Heart left ventricle (tissue), 16 donors: ENCODE measurements at places on chromosomes 12 and 14. TPM values are rescaled to one million over a fixed set of nuclear protein-coding genes. Genes with fewer than 3 reads are reported as not detected.

GRCh38 chr12:65853489-65854157 is 29.3 kb downstream of the HMGA2 start:
- DNase-seq = no peak

The VTI1B gene
- polyA plus RNA-seq = 99.2 TPM

The DTD2 gene
- 9.7 TPM for polyA plus RNA-seq

The IFNG gene
- not detected for polyA plus RNA-seq

DNA sequence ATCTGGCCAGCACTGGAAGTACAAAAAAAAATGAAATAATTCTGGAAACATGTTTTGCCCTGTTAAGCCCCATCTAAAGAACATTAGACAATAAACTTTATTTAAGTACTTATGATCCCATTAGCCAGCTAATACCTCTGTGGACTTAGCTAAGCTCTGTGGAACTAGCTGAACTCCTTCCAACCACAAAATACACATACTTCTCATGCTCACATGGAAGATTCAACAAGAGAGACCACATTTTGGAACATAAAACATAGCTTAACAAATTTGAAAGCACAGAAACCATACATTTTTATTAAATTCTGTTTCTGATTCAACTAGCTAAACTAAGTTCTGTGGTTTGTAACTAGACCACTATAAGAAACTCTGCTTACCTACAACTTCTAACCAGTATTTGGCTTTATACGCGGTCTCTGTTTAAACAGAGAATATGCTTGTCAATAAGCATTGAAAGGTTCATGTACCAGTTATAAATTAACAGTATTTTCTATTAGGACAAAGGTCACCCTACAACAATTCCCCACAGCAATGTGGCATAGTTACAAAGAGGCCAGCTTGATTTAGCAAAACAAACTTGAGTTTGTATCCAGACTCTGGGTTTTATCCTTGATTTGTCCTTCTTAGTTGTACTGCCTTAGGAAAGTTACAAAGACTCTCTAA is 300.1 kb downstream of the C12orf50 start:
- DNase-seq = no peak

The RNASE7 gene
- not detected for polyA plus RNA-seq

GRCh38 chr12:19411234-19412204 is 27.8 kb upstream of the AEBP2 start:
- no peak for DNase-seq

GRCh38 chr12:131911851-131912477 is 17.1 kb upstream of the PUS1 start:
- no peak for DNase-seq

- peak; percentile 49 for DNase-seq
Observed at GRCh38 chr12:93302331-93303229, 75.1 kb upstream of the NUDT4 start.

The ADAM20 gene
- polyA plus RNA-seq = 0.19 TPM

GRCh38 chr12:115273456-115273855 is 589.5 kb upstream of the TBX3 start:
- no peak for DNase-seq

DNA sequence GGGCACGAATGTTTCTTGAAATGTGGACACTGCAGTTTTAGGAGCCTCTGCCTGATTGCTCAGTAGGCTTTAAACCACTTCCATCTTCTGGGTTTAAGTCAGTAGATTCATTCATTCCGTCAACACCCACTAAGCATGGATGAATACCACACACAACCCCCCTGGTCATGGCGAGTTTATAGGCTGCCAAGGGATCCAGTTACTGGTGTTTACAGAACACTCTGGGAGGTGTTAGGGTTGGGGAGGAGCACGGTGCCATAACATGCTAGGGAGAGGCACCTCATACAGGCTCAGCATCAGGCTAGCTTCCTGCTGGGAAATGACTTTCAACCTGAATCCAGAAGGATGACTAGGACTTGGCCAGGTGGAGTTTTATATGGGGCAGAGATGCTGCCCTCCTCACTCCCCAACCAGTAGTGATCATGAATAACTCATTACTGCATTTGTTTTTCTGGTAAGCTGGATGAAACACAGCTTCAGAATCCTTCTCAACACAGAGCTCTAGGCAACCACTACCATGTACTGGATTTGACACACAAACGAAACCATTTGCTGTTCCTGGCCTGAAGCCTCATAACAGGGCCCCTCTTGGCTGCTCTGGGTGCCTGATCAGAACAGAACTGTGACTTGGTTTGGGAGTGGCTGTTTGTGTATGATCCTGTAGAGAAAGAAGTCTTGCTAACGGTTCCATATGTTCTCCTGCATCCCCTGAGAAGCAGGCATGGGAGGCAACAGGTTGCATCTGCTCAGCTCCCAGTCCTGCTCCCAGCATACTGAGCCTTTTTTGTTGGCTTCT is 47.9 kb downstream of the FBXW8 start:
- no peak for DNase-seq

DNA sequence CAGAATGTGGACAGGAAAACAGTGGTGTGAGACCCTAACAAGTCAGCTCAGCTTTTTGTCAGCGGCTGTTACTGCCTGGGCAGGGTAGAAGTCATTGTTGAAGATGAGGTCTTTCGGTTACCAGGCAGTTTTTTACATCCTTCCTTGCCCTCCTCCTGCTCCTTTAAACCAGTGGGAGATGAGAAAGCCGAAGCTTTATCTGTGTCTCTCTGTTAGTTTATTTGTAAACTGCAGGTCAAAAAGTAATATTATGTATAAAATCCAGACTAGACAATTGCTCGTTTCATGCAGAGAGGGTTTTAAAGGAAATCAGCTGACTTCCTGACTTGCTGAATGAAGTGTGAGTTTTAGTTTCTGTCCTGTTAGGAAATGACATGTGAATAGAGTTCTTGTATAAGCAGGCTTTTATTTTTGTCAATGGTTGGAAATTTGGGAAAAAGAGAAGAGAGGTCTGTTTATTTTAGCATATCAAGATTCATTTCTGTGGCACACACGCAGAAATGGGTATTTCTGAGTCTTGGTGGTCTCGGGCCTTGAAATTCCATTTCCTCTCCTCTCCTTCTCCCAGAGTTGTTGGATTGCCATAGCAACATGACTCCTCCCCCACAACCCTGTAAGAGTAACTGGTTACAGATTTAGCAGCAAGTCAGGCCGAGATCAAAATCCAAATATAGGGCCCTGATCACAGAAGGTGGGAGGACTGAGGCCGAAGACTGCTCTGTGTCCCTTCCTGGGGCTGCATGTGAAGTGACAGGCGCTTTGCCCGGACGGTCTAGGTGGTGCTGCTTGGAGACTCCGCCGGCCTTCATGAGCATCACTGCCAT is 60.8 kb downstream of the SAMD4A start:
- no peak for DNase-seq

The PTHLH gene
- polyA plus RNA-seq = 0.53 TPM

DNA sequence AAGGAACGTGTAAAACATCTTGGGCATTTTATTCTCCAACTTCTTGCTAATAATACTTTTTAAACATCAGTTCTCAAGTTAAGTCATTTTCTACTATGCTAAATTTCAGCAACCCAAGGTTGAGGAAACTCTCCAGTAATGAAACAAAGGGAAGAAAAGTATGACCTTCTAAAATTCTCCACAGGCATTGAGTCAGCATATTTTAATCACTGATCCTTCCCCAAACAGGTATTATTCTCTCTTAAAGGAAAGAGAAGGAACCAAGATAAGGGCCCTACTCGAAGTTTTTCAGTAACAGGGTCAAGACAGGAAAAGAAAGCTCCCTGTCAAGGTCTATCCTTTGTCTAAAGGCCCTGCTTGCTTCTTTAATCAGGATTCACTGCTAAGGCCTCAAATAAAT is 3.0 kb downstream of the KICS2 start:
- DNase-seq = no peak

GRCh38 chr12:581321-581720 is 81.9 kb downstream of the NINJ2 start:
- DNase-seq = no peak

The KRT5 gene
- polyA plus RNA-seq = not detected

The ZC3H10 gene
- polyA plus RNA-seq = 3.9 TPM

- DNase-seq = peak; percentile 84
Observed at GRCh38 chr14:66045572-66046021, 440.6 kb upstream of the CCDC196 start.

The BICDL1 gene
- polyA plus RNA-seq = 0.12 TPM

The CIROP gene
- polyA plus RNA-seq = not detected

- no peak for DNase-seq
Observed at GRCh38 chr14:66652525-66653106, 144.7 kb downstream of the GPHN start.

DNA sequence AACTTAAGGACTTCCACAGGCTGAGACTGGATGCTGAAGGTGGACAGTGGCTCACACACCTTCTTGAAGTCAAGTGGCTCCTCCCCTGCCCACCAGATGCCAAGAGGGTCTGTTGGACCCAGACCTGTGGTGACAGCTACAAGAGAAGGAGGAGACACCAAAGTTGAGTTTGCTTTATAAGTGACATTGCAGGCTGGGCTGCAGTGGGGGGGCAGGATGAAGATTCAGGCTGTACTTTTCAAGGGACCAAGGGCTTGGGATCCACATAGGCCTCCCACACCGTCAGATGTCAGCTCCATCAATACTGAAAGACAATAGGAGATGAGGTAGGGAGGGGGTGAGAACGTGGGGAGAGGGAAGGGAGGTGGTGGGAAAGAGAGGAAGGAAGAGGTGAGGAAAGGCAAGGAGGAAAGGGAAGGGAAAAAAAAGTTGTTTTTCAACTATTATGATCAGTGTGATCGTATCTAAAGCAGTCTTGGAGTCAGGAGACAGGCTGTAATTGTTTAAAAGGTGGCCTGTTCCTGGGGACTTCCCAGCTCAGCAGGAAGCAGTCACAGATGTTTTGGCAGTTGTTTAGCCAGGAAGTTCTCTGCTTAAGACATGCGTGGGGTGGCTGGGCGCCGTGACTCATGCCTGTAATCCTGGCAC is 84.1 kb upstream of the RESF1 start:
- DNase-seq = peak; percentile 70

DNA sequence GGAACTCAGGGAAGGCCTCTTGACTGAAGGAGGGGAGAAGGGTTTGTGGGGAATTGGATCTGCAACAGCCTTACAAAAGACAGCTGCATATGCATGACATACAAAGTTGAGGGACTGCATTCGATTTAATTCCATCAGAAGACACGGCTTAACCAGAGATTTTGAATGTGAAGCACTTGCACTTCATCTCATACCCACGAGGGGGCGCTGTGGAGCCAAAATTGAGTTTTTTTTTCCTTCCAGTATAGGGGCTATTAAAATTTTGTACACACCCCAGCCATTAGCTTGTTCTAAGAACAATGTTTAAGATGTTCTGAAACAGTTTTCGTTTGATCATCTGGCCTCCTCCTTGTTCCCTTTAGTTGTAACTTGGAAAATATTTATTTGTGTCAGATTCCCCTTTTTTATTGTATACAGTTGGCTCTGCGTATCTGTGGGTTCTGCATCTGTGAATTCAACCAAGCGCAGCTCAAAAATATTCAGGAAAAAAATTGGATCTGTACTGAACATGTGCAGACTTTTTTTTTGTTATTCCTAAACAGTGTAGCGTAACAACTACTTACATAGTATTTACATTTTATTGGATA is 1.6 kb downstream of the SUDS3 start:
- no peak for DNase-seq

DNA sequence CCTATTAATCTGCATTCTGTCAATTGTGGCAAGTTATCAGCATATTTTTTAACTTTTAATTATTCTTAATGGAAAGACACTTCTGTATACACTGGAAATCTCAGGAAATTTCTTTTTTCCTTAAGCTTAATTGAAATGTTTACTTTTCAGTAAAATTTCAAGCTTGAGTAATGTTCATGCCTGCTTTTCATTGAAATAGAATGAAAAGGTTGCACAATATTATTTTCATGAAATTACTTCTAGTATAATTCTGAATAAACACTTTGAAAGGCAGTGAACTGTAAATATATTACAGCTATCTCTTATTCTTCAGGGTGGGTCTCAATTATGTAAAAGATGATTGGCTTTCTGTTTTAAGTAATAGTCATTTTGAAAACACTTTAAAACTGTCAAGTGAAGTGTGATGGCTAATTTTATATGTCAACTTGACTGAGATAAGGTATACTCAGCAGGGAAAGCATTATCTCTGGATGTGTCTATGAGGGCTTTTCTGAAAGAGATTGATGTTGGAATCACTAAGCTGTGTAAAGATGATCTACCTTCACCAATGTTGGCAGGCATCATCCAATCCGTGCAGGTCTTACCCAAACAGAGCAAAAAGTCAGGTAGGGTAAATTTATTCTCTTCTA is 29.9 kb downstream of the CLEC2D start:
- DNase-seq = no peak

DNA sequence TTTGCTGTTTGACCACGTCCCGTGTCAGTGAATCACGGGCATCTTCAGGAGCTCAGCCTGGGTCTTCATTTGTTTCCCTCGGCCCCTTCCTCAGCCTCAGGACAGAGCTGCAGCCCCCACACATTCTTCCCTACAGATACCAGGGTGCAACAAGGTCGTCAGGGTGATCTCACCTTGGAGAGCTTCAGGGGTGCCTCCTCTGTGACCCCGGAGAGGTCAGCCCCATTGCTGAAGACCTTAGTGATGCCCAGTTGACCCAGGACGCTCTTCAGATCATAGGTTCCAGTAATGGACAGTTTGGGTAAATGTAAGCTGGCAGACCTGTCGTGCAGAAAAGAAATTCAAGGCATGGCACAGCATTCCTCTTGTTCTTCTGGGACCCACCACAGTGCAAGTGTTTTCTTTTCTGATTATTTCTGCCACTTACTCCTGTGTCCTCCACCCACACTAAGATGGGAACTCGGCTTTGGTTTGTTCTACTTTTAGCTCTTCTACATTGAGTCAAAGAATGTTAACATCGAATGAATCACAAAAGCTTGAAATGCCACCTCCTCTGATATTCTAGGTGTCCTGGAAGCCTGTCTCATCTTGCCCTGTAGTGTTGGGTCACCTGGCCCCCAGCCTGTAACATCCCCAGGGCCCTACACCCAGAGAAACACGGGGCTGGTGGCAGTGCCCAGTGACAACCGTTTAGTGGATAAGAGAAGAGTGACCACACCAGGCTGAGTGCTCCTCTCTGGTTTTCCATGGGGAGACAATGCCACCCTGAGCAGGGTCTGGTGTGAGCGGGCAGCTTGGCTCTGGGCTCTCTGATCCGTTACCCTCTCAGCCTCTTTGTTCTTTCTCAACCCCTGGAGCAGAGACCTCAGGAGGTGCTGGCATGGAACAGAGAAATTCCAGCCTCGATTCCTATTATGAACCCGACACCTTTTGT is 8.8 kb downstream of the SERPINA1 start:
- no peak for DNase-seq

The PTPRB gene
- 17.0 TPM for polyA plus RNA-seq

DNA sequence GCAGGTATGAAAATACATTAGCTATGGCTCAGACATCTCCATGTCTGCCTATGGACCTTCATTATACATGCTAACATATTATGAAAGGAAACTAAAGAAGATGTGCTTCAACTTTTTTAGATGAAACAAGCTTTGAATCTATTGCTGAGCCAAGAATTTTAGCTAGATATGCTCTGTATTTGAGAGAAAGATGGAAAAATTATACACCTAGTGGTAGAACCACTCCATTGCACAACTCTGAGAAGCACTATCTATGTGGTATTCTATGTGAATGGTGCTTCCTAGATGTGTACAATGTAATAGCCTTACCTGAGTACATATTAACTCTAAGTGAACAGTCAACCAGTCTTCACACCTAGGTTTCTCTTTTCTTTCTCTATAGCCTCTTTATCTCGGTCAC is 17.3 kb downstream of the EPYC start:
- no peak for DNase-seq
